ENCODE measurements at places on chromosomes 6 and 20.

- no peak for DNase-seq
Observed at GRCh38 chr20:47503685-47504084, 2.0 kb downstream of the NCOA3 start.

DNA sequence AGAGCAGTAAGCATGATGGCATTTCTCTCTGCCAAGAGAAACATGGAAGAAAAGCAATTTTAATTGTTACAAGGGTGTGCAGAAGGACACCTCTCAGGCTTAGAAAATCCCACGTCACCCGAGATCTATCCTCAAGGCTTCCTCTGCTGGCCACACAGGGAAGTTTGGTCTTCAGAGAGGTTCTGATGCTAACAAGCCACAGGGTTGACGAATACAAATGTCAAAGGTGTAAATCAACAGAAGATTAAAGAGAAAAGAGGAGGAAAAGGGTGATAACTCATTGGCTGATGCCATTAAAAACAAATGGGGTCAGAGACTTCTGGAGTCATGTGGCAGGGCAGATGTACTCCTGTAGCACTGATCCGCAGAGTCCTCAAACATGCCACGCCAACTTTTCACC is 33.6 kb upstream of the SPDEF start:
- DNase-seq: no peak

DNA sequence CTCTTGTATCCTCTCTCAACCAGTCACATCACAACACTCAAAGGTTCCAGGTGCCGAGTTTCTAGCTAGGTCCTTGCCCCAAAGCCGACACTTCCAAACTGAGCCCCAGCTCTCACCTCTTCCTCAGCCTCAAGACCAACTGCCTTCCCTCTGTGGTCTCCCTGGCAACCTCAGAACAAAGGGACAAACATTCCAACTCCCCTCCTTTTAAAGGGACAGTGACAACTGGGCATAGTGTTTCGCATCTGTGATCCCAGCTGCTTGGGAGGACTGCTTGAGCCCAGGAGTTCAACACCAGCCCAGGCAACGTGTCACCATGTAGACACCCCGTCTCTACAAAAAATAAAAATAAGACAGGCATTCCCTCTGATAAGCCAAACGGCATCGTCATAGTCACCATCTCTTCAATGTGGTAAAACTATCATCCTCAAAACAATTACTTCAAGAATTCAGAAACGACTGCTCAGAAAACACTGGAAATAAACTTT is 11.3 kb downstream of the DIDO1 start:
- DNase-seq: peak; percentile 59

DNA sequence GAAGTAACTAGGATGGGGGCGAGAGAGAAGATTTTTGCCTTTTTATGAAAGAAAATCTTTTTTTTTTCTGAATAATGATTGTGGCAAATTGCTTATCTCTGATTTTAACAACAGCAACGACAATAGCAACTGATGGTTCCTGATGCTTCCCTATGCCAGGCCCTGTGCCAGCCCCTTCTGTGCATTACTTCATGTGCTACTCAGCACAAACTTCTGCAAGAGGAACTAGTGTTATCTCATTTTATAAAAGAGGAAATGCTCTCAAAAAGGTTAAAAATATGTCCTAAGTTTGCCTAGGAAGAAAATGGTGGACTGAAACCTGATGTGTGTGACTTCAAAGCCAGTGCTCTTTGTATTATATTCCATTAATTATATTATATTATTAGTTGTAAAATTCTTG is 74.0 kb upstream of the RALGAPA2 start:
- no peak for DNase-seq

Measured in EH (cell line).